Left ventricle myocardium superior (tissue), 1 donor: ENCODE measurements at places on chromosomes 2 and 18.

DNA sequence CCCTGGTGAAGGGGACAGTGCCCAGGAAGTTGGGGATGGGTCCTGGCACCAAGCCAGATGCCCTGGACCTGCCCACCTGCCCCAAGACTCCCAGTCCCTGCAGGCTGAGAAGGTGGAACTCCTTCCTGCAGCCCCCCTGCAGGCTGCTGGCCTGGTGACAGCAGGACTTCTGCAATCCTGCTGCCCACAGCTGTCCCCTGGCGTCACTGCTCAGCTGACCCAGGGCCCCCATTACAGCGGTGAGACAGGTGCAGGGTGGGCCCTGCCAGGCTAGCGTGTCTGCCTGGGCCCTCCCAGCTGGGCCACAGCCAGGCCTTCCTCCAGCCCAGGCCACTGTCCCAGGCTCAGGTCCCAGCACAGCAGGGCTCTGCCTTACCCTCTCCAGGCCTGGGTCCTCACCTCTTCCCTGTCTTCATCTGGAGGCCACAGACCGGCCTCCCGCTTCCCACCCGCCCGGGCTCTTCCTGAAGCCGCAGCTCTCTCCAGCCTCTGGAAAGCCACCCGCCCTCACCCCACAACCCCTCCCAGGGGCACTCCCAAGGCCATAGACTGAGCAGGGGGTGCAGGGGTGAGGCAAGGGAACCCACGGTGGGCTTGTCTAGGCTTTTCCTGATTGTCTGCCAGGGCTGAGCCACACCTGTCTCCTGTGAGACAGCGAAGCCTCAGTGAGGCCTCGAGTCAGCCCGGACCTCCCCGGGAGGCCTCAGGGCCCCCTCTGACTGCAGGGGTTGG lies 8.8 kb upstream of the ERFE start:
- DNase-seq, result no peak

GRCh38 chr2:222903234-222904220 lies 42.7 kb downstream of the ACSL3 start:
- no peak for DNase-seq

DNA sequence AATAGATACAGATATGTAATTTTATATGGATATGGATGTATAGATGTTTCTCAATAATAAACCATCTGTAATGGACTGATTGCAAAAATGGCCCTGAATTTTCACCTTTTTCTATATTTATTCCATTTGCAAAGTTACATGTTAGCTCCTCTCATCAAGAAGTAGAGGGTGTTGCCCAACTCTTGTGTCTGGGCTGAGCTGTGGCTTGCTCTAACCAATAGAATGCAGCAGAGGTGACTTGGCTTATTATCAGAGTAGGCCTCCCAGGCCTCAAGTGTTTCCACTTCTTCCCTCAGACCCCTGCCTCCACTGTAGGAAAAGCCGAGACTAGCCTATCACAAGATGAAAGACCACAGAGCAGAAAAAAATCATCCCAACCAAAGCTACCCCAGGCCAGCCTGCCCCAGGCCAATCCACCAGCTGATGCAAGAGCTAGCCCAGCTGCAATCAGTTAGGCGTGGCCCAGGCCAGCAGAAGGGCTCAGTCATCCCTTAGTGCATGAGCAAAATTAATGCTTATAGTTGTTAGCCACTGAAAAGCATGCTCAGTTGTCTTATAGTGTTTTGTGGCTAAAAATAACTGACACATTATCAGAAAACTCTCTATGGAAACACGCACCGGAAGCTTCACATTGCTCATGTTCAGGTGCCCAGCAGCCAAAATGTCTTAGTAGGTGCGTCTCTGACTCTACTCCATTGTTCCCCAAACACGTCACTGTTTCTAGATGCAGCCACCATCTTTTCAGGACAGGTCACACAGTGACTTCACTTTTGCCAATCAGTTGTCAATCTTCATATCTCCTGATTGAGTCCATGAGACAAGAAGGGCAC lies 464.0 kb downstream of the FBXO15 start:
- DNase-seq, result no peak

GRCh38 chr2:78439122-78439521 lies 586.4 kb upstream of the REG3G start:
- no peak for DNase-seq

DNA sequence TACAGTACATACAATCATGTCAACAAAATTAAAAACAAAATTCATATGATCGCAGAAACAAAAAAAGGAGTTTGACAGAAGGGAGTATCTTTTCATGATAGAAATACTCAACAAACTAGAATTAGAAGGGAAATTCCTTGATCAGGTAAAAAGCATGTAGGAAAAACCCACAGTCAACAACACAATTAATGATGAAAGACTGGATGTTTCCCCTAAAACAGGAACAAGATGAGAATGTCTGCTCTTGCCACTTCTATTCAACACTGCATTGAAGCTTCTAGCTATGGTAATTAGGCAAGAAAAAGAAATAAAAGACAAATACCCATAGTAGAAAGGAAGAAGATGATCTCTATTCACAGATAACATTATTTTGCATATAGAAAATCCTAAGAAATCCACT lies 87.1 kb downstream of the SRBD1 start:
- DNase-seq, result no peak

DNA sequence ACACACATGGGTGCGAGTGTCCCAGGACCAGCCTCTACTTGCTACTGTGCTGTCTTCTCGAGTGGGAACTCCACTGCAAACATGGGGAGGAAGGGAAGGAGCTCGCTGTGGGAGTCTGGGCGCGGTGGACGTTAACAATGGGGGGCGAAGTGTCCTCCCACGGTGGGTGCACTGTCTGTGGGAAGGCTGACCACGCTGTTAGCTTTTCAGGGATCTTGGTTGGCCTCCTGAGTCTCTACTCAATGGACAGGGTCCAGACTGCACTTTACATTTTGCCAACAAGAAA lies 146.7 kb downstream of the MBP start:
- DNase-seq, result no peak

- DNase-seq, result peak; percentile 95
These were observed at the start of gene RMP24 for GRCh38 chr18:35972197-35973000. Gene RMP24 (plus strand): TSS chr18:35972679.

- DNase-seq, result no peak
These were observed 322.9 kb upstream of the KCNJ3 start for GRCh38 chr2:154375579-154375931.

GRCh38 chr18:48123941-48124340 lies 193.5 kb upstream of the SMAD2 start:
- no peak for DNase-seq

DNA sequence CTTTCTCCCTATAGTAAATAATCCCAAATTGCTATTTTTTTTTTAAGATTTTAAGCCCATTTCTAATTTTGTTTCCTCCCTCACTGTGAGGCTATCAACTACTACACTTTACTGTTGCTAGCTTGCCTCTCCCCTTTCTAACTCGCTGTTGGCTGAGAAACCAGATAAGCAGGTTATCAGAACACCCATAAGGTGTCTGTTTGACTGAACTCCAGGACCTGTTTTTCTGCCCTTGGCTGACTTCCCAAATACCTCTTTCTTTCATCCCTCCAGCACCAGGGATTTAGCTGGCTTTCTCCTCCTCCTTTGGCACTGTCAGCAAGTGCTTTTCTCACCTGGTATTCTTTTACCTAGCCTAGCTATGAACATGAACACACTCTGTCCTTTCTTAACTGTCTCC lies 11.1 kb downstream of the TRAK2 start:
- DNase-seq, result no peak

- DNase-seq, result peak; percentile 87
These were observed 141.9 kb upstream of the CTAGE1 start for GRCh38 chr18:22559414-22560274.

DNA sequence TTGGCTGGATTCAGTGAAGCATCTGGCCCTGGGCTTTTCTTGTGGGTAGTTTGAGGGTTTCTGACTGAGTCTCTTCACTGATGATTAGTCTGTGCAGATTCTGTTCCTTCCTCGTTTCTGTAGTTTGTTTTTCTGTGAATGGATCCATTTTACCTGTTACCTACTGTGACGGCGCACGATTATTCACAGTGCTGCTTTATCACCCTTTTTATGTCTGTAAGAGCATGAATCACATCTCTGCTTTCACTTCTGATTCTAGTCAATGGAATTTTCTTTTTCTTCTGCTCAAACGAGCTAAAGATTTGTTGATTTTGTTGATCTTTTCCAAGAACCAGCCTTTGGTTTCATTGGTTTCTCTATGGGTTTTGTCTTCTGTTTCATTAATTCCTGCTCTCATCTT lies 60.8 kb downstream of the SLC66A2 start:
- DNase-seq, result no peak

- no peak for DNase-seq
These were observed 124.2 kb downstream of the TWIST2 start for GRCh38 chr2:238972146-238972445.

DNA sequence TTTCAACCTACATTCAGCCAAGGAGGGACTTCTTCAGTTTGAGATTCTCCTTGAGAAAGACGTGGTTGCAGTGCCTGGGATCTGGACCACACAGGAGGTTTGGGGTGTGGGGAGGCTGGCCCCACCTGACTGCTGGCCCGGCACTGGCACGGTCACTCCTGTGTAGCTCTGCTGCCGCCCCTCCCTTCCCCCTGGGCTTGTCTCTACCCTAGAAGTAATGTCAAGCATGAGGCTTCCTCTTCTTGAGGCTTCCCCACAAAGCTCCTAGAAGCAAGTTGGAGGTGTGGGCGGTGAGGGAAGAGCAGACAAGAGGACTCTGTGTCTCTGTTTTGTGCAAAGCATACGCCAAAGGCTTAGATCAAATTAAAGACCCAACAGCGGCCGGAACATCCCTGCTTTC lies 8.7 kb downstream of the KLHL29 start:
- no peak for DNase-seq

- no peak for DNase-seq
These were observed 69.6 kb upstream of the RND3 start for GRCh38 chr2:150557020-150557600.

DNA sequence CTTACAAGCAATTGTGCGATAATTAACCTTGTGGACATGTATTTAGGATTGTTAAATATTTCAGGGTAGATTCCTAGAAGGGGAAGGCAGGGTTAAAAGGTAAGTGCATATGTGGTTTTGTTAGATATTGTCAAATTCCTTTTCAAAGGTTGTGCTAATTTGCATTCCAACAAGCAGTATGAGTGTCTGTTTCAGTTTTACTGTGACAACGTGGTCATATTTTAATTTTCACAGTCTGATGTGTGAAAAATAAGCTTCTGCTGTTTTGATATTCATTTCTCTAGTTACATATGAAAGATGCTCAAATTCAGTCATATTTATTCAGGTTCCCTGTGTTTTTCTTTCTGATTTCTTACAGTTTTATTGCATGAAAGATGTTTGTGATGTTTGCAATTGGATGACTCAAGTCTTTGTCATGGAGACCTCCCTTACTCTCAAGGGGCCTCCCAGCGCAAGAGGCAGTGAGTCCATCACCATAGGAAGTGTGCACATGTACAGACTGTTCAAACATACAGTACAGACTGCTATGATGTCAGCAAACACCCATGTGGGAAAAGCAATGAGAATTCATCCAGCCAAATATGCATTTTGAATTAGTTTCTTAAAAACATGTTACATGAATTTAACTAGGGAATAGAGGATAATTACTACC lies 310.8 kb downstream of the GALR1 start:
- no peak for DNase-seq

GRCh38 chr2:119383410-119384140 lies 16.8 kb downstream of the DBI start:
- peak; percentile 46 for DNase-seq

DNA sequence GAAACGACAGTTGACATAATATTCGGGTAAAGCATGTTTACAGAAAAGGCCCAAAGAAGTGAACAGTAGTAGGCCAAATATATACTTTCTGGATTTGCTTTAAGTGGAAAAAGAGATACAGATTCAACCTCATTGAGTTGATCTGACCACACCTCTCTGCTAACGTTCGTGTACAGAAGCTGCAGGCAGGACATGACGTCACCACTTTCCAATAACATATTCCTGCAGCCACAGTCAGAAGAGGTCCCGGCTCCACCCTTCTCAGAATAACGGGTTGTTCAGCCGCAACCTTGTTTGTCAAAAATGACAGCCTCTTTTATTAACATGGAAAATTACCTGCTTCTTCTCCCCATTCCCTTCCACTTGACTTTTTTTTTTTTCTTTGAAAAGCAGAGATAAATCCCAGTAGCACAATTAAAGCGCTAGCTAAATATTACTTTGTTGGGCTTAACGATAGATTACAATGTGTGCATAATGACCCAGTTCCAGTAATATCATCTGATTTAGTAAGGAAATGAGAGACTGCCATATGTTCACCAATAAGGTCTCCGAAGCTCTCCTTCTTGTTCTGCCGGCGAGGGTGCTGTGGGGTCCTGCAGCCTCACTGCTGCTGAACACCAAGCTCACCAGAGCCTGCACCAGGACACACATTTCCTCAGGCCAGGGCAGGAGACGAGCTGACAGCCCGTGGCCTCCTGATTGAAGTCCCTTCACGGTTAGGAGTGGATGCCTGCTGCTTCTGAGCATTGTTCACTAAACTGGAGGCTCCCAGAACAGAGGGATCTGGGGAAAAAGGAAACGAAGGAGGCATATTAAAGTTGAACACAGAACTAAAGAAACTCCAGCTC lies 451.0 kb upstream of the SALL3 start:
- no peak for DNase-seq

DNA sequence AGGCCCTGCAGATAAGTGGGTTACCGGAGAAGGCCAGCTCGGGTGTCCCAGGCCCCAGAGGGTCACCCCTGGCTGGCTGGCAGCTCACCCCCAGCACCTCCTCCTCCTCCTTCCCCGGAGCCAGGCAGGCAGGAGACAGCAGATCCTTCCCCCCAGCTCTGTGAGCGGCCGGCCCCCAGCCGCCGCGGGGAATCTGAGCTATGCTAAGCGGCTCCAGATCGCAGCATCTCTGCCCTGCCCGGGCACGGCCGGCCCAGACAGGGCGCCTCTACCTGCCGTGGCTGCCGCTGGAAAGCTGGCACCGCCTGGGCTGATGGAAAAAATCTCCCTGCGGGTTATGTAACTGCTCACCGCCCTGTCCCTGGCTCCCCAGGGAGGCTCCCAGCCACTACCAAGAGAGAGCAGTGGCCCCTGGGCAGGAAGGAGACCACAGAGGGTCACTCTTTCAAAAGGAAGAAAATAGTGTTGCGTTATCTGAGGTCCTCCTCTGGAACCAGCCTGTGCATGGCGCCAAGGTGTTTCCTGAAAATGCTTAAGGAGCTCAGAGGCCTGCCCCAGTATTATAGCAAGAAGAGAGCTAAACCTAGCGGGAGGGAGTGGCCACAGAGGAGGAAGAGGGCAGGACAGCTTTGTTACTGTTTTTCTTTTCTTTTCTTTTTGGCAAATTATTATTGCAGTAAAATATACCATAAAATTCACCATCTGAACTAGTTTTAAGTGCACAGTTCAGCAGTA lies 179.0 kb downstream of the SMAD7 start:
- DNase-seq, result peak; percentile 84

DNA sequence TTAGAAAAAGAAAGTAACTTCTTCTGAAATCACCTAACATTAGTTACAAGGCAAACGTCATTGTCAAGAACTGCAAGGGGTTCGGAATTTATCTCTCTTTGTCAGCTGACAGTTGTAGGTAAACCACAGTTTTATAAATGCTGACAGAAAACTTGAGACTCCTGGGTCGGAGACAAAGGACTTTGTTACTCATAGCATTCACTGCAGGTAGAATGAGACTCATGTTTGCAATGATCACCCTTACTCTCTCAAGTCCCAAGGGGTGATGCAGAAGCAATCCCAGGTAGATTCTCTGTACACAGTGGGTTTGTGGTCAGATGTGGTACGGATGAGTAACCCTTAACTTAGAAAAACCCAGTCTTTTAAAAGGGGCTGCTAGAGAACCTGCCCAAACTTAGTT lies 757.8 kb downstream of the TRIB2 start:
- DNase-seq, result no peak
